ENCODE measurements at places on chromosomes 6 and 20. TPM values are rescaled to one million over a fixed set of nuclear protein-coding genes. Genes with fewer than 3 reads are reported as not detected.

Gene MUC22
- total RNA-seq = not detected

DNA sequence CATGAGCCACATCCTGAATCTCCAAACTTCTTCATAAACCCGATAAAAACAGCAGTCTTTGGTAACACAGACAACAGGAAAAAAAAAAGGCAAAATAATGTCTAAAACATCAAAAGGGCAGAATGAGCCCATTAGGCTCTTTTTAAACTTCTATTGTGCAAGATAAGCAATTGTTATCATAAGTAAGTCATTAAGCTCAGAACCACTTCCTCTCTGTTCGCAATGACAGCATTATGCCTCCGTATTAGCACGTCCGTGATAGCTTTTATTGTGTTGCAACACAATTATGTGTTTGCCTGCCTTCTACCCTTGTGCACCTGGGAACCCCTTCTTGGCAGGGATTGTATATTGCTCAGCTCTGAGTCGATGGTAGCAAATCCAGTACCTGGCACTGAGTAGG lies 147.1 kb downstream of the LRFN2 start:
- DNase-seq = no peak

Gene CTAGE9
- not detected for total RNA-seq

- DNase-seq = no peak
These were observed 32.7 kb downstream of the LRRC1 start for GRCh38 chr6:53827531-53827930.

DNA sequence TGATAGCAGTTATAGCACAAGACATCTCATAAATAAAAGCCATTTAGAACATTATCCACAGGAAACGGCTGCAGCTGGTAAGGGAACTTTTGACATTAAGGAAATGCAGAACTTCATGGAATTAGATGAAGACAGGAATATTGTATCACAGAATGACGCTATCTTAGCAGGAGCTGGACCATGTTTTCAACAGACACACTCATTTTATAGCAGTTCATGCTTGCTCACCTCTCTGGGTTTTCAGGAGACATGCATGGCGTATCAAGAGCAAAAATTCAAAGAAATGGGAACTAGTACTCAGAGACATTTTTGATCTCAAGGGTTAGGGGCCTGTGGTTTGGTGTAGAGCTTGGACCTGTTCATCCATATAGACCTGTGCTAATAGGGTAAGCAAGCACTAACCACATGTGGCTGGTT lies 125.0 kb downstream of the FYN start:
- no peak for DNase-seq

Gene HBS1L
- 61.0 TPM for total RNA-seq

GRCh38 chr6:79009819-79010218 lies 68.2 kb downstream of the PHIP start:
- DNase-seq = no peak

DNA sequence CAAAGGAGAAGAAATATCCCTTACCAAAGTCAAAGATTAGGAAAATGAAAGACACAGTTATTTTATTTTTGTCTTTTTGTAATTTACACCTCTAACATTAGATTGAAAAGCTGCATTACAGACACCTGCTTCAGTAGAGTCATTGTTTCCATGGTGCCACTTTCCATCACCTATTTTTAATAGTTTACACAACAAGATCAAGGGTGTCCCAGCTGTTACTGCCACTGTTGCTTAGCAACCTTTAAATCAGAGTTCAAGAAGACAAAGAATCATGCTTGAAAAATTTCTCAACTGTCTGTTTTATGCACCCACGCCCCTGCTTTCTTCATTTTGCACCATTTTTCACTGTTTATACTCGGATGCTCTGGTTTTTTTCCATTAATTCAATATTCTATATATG lies 668.2 kb upstream of the GJE1 start:
- DNase-seq = no peak

Gene MCHR2
- not detected for total RNA-seq

Gene BNIP5
- total RNA-seq = not detected

Gene ADAM33
- total RNA-seq = 96.8 TPM

- no peak for DNase-seq
These were observed 333.8 kb downstream of the PKHD1 start for GRCh38 chr6:51753635-51754034.

DNA sequence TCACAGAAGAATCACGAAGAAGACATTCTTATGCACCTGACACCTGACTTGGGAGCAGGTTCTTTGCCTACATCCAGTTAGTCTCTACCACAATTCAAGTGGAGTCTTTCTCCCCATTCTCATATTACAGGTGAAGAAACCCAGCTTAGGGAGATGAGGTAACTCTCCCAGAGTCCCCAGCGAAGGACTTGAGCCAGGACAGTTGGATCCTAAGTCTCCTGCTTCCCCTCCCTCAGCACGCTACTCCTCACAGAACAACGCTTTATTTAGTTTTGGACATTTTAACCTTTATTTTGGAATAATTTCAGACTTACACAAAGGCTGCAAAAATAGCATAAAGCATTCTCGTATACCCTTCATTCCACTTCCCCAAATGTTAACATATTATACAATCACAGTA lies 824 bp upstream of the CSTL1 start:
- DNase-seq = no peak

DNA sequence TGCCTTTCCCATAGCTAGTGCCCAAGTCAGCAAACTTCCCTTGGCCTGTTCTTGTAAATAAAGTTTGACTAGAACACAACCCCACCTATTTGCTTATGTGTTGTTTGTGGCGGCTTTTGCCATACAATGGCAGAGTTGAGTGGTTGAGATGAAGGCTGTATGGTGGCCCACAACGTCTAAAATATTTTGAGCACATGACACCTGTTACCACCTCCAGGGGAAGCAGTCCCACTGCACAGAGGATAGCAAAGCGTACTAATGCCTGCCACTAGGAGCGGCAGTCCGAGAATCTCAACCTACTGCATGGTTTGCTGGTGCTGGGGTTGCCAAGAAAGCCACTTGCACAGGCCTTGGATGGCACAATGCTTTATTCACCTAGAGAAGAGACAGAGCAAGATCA lies 58.6 kb downstream of the TGM2 start:
- no peak for DNase-seq

GRCh38 chr6:132495604-132496079 lies 17.3 kb downstream of the STX7 start:
- no peak for DNase-seq

Gene ATP6V1G2
- 1.5 TPM for total RNA-seq

- DNase-seq = no peak
These were observed 60.6 kb upstream of the ATXN1 start for GRCh38 chr6:16821834-16822264.

Gene WFDC10B
- total RNA-seq = not detected

GRCh38 chr6:43974643-43975230 lies 152.5 kb downstream of the MRPL14 start:
- no peak for DNase-seq

DNA sequence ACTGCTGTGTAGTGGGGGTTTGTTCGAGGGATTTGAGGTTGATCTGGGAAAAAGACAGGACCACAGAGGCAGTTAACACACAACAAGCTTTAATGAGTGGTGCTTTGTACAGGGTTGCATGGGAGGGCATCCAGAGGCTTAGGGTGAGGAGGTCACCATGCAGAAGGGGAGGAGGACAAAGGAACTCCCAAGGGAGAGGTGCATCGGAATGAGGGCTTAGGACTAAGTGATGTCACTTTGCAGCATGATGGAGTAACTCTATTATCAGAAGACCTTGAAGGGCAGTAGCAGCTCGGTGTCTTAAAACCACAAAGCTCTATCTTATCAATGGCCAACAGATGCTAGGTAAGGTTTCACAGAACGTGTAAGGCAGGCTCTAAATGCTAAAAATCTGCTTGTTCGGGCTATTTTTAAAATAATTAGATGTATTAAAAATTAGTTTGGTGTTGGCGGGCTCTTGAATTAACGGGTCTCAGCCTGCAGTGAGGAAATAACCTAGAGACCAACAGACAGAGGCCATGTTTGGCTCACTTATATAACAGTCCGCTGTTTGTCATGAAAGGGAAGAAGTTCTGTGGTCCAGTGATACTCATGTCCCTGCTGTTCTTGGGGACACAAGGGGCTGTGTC lies 37.9 kb downstream of the MAN1A1 start:
- no peak for DNase-seq

- DNase-seq = no peak
These were observed 46.3 kb downstream of the GOPC start for GRCh38 chr6:117555882-117556498.

DNA sequence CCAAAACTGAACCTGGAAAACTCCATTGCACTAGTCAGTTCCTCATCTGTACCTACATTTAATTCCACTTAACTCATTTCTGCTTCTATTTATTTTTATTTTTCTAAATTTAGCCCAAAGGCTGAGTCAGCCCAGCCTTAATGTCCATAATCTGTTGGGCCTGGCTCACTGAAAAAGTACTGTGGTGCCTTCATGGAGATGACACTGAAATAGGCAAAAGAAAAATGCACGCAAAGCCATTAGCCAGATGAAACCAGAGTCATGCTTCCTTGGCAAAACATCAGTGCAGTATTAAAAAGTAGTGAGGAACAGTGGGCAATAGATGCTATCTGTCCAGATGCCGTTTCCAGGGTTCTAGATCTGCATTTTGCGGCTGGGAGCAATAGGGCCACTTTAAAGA lies 14.7 kb upstream of the PLCB4 start:
- no peak for DNase-seq

GRCh38 chr6:169996378-169997051 lies 245.1 kb downstream of the ERMARD start:
- no peak for DNase-seq

Gene RNF39
- total RNA-seq = not detected

DNA sequence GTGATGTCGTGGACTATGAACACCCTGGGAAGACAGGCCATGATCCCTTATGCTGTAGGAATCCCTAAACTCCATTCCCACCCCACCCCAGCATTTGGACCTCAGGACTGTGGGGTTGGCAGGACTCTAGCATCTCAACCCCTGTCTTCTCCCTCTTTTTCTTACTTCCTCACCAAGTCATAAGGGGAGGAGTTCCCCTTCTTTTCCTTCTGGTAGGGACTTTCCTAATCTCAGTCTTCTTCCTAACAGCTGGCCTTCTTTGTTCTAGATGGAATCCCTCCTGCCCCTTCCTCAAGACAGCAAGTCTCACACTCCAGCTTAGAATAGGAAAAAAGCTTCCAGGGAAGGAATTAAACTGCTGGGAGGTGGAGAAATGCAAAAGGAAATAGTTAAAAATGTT lies 2.3 kb upstream of the SIRPB2 start:
- DNase-seq = no peak

DNA sequence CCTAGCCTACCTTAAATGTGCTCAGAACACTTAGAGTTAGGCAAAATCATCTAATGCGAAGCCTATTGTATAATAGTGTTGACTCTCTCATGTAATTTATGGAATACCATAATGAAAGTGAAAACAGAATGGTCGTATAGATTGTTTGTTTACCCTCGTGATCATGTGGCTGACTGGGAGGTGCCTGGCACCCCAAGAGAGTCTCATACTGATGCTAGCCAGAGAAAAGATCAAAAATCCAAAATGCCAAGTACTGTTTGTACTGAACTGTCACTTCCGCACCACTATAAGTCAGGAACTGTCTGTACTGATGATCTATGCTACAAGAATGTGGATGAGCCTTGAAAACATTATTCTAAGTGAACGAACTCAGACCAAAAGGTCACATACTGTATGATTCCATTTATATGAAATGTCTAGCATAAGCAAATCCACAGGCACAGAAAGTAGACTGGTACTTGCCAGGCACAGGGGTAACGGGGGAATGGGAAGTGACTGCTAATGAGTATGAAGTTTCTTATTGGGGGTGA lies 22.4 kb downstream of the ZMYND8 start:
- DNase-seq = no peak

- DNase-seq = no peak
These were observed 1.8 kb downstream of the TPD52L1 start for GRCh38 chr6:125155344-125155743.

DNA sequence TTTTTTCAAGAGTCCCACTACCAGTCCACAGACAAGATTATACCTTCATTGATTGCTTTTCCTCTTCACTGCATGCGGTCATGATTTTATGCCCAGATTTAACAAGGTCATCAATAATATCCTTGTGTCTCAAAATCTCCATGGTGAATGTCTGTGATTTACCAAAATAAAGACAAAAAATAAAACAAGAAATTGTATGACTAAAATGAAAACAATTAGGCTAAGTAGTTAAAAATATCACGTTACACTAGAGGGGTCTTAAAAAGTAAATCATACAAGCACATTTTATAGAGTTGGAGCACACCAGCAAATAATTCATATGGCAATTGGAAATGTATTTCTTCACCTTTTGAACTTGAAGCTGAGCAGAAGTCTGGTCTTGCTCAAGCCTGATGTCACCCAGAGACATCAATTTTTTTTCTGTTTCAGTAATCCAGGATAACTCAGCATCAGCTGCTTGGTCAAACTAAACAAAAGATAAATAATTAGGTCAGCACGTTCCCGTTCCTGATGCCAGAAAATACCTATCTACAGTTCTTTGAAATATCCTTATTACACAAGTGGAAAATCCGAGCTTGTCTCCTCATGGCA lies 125.4 kb downstream of the DST start:
- DNase-seq = no peak

- no peak for DNase-seq
These were observed 31.3 kb upstream of the MYLIP start for GRCh38 chr6:16097382-16098171.

- no peak for DNase-seq
These were observed 65.3 kb downstream of the EDN3 start for GRCh38 chr20:59365611-59366285.

DNA sequence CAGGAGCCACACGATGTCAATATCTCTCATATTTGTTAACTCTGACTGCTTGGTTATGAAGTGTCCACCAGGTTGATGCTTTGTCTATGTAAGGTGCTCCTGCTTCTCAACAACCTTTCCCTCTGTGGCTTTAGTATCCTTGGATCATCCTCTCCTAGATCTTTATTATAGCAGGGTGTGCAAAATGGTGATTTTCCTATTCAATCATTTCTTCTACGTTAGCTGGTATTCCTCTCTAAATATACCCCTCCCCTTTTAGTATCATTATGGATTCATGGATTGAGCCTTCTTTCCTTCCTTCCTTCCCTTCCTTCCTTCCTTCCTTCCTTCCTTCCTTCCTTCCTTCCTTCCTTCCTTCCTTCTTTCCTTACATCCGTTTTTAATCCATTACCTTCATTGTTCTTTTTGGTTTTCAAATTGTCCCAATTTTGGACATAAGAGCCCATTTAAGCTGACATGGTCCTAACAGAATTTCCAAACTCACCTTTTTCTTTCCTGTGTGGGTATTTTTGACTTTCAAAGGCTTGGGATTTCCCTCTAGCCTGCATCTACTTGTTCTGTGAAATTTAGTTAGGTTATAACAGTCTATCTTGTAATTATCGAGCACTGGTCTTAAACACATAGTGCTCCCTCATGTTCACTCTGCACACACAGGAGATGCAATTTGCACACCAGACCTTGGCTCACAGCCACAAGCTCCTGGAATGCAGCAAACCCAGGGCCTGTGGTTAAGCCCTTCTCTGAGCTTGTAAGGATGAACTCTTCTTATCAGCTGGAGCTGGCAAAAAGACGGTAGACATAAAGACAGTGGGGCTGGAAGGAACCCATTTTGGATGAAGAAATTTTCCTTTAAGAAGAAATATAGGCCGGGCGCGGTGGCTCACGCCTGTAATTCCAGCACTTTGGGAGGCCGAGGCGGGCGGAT lies 109.9 kb downstream of the SLC24A3 start:
- no peak for DNase-seq

Gene MAS1
- 0.12 TPM for total RNA-seq
